Pancreas (tissue), 10 donors: ENCODE measurements at places on chromosomes 1 and 21.

- DNase-seq, result no peak
Measured at GRCh38 chr1:115184260-115184950, 95.1 kb upstream of the TSPAN2 start.

DNA sequence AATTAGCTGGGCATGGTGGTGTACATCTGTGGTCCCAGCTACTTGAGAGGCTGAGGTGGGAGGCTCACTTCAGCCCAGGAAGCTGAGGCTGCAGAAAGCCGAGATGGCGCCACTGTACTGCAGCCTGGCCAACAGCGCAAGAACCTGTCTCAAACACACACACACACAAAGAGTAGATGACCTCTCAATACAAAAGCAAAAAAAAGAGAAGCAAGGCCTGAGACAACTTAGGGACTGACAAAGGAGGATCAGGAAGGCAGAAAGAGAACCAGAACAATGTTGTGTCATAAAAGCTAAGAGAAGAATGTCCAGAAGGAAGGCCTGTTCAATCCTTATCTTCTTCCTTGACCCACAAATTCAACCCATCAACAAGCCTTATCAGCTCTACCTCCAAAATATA lies 18.5 kb downstream of the WASF2 start:
- DNase-seq, result no peak

DNA sequence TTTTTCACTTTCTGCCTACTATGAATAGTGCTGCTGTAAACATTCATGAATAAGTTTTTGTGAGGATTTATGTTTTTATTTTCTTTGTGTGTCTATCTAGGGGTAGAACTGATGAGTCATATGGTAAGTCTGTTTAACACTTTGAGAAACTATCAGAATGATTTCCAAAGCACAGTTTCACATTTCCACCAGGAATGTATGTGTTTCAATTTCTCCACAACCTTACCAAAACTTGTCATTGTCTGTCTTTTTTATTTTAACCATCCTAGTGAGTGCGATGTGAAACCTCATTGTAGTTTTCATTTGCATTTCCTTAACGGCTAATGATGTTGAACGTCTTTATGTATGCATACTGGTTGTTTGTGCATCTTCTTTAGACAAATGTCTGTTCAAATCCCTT lies 23.5 kb downstream of the RNASEL start:
- DNase-seq, result no peak

GRCh38 chr1:247212012-247212411 lies 40.2 kb upstream of the ZNF124 start:
- no peak for DNase-seq

GRCh38 chr1:96722958-96723357 lies 1.4 kb downstream of the PTBP2 start:
- no peak for DNase-seq

DNA sequence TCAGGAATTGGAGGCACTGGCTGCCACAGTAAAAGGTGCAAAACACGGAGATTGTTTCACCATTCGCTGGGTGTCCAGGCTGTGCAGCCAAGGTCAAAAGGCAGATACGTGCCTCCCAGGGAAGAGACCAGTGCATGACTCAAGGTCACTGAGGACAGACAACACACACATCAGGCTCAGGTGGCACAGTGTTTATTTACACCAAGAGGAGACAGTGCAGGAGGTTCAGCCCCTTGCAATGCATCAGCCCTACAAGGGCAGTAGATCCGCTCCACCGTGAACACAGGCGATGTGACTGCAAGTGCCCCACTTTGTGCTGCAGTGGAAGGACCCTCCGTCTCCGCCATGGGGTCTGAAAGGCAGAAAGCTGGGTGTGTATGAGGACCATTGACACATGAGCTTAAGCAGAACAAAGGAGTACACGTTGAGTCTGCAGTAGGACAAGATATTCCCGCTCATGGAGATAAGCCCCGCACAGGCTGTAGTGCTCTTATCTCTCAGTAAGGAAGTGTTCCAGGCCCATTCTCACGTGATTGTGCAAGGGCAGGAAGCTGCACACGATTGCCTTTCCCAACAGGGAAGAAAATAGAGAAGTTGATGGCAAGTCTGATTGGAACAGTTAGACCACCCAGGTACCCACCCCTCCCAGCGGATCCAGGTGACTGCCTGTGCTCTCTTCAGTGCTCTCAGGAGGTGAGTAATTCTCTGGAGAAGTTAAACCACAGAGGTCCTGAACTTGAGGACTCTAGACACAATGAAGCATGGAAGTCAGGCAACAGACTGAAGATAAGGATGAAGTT lies 37.5 kb upstream of the QSOX1 start:
- DNase-seq, result no peak

- no peak for DNase-seq
Measured at GRCh38 chr1:78292361-78292760, 198.4 kb upstream of the PTGFR start.

DNA sequence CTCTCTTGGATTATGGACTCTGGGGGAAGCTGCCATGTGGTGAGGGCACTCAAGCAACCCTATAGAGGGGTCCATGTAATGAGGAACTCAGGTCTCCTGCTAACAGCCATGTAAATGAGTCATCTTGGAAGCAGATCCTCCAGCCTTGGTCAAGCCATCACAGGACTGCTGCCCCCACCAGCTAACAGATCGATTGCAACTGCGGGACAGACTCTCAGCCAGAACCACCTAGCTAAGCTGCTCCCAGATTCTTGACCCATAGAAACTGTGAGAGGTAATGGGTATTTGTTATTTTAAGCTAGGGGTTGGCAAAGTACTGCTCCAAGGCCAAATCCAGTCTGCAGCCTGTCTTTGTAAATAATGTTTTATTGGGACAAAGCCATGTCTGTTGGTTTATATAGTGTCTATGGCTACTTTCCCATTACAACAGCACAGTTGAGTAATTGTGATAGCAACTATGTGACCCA lies 27.6 kb upstream of the MAP3K7CL start:
- DNase-seq, result no peak

DNA sequence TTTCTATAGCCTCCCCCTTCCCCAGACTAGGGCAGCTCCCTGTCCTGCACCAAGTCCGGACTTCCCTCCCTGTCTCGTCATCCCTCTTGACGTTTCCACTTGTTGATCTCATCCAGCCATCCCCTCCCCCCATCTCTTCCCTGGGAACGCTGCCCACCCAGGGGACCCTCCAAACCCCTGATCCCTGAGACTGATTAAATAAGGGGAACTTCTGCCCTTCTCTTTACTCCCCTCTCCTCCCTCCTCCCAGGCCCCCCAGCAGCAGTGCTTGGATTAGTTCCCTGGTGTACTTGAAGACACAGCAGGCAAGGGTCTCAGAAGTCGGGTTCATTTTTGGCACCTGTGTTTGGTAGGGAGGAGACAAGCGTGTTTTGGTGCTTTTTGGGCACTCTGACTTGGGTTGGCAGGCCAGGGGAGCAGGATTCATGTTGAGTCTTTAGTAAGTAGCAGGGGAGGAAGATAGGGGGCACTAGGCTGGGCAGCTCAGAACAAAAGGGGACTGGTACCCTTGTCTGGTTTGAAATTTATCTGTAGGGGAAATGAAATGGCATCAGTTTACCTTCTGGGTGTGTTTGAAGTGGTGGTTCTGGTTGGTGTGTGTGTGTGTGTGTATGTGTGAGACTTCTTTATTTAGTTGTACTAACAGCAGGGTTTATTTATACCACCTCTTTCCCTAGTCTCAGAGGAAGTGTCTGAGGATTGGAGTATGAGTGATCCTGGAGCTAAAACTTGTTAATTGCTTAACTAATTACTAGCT lies 11.1 kb downstream of the VANGL2 start:
- DNase-seq, result no peak

DNA sequence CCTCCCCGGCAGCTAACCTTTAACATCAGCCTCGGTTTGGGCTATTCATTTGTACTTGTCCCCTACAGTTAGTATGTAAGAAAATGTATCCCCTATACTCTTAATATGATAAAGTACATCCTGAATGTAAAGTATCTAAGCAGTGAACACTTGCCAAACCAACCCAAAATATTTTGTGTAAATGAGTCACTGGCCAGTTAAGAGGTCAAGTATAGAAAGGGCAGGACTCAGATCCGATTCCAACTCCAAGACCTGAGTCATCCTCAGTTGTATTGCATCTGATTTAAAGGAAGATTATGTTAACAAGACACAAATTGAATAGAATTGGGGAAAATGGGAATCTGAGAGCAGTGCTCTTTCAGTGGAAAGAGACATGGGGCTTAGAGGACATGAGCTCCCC lies 84.4 kb downstream of the CD58 start:
- DNase-seq, result no peak

DNA sequence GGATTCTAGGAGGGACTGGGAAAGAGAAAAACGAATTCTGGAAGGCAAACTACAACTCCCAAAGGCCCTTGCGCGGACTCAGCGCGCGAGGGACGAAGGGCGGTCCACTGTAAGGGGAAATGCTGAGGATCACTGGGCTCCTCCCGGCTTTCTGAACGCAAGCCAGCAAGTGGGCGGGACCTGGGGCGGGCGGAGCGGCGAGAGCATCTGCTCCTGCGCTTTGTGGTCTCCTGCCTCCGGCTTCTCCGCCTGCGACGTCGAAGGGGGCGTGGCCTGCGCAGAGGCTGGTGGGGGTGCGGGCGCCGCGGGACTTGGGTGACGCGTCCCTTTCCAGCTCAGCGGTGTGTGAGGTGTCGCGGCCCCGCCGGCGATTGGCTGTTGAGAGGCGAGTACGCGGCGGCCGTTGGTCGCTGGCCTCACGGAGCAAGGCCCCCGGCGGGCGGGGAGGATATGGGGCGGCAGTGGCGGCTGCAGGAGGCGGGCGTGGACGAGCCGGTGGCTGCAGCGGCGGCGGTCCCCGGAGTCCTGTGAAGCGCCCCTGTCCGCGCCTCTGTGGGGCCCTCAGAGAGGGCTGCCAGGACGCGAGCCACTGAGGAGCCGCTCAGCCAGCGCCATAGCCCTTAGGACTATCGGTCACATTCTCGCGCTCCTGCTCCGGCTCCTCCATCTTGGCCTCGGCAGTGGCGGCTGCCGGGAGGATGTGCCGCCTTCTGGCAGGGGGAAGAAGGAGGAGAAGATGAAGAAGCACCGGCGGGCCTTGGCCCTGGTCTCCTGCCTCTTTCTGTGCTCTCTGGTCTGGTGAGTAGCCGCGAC lies at the start of gene SUCO:
TSS of gene SUCO (plus strand) at position 451 of the 813 bp plus-strand sequence. CDS start at position 737, 286 bp downstream.
- DNase-seq, result peak; percentile 100

DNA sequence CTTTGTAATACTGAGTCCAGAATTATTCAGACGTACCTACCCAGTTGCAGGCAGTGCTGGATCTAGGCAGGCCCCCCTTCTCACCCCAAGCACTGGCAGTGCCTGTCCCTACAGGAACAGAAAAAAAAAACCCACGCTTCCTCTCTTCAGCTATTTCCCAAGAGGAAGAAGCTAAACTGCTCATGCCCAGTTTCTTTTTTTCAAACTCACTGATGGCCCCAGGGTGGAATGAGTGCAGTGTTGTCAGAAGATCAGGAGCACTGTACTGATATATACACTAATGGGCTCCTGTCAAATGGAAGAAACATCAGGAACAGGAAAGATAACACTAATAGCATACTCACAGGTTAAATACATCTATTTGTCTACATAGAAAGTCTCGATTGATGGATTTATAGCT lies 28.2 kb upstream of the DOCK7 start:
- DNase-seq, result no peak

DNA sequence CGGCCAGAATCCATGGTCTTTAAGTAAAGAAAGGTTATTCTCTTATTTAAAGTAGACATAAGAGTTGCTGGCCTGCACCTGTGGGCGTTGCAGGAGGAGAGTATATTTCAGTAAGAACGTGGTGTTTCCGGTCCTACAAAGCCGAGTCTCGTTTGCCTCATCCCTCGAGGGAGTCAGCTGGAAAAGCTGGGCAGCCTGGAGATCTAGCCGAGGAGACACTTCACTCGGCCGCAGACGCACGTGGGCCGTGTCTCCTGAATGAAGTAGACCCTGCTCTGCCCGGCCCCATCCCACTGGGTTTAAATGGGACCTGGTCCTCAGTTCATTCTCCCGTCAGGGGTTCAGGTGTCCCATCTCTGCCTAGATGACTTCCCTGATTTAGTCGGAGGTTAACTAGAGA lies 14.9 kb downstream of the SLC45A1 start:
- no peak for DNase-seq

DNA sequence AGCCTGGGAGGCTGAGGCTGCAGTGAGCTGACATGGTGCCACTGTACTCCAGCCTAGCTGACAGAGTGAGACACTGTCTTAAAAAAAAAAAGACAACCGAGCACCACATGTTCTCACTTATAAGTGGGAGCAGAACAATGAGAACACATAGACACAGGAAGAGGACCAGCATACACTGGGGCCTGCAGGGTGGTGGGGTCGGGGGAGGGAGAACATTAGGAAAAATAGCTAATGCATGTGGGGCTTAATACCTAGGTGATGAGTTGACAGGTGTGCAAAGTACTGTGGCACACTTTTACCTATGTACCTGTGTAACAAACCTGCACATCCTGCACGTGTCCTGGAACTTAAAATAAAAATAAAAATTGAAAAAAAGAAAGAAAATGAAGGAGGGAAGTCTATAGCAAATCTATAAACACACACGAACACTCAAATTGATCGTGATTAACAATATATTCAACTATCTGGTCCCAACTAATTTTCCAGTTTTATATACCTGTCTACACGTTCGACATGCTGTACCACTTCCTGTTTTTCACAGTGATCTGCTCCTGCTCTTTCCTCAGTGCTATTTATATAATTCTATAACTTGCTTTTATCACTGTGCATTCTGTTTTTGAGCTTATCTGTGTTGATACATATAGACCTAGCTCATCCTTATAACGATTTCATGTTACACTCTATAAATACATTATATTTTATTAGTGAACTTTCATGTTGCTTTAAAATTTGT lies 27.2 kb downstream of the AK5 start:
- no peak for DNase-seq

DNA sequence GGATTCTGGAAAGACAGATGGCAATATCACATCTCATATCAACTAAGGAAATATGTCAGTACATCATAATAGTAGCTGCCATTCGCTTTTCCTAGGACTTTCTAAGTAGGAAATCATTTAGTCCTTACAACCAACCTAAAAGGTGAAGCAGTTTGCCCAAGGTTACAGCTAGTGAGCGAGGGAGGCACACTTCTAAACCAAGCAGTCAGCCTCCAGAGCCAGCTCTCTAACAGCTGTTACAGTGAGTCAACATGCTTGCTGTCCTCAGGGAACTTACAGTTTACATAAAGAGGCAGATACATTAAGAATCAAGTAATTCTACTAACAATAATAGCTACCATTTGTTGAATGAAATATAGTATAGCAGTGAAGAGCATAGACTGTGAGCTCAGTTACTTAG lies 57.1 kb downstream of the GIPC2 start:
- no peak for DNase-seq

DNA sequence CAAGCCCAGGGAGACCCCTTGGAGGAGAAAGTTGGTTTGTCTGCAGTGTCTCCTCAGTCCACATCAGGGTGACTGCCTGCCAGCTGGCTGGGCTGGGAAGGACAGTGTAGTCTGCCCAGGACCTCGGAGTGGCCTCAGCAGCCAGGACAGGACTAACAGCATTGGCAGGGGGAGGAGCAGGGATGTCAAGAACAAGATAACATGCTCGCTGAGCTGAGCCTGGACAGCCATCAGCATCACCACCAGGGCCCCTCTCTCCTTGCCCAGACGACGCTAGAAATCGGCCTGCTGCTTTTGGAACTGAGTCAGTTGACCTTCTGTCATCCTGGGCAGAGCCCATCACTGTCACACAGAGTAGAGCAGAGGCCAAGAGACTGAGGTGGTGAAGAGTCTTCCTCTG lies 83.6 kb upstream of the CNTN2 start:
- DNase-seq, result no peak

- DNase-seq, result no peak
Measured at GRCh38 chr1:47701741-47702515, 264.1 kb downstream of the FOXD2 start.

GRCh38 chr1:231990388-231990787 lies 363.8 kb downstream of the DISC1 start:
- DNase-seq, result no peak

GRCh38 chr1:94777281-94777680 lies 42.9 kb upstream of the SLC44A3 start:
- DNase-seq, result no peak
